RWPE2 (cell line): ENCODE measurements at places on chromosomes 12 and 14.

DNA sequence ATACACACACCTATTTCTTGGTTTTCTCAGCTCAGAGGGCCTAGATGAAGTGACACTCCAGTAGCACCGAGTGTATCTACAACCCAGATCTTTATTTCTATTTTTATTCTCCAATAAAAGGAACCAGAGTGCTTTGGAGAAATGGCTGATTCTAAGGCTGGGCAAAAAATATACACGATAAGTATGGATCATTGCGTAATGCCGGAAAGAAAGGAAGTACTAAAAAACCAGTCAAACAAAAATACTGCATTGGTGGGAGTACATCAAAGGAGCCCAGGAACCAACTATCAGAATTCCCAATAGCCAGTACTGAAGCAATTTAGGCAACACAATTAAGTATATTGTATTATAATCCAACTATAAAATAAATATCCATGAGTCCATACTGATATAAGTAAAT lies 400.9 kb upstream of the CCDC196 start:
- H3K4me3 ChIP-seq = no peak overlapping the region

- H3K27ac ChIP-seq = no peak overlapping the region
- H3K4me3 ChIP-seq = no peak overlapping the region
- no peak for DNase-seq
- no peaks in the 10 kb centered on the region for H3K36me3 ChIP-seq
- H3K4me1 ChIP-seq = peaks cover 3% of the 10 kb centered on the region
- H3K27me3 ChIP-seq = no peaks in the 10 kb centered on the region
Observed at GRCh38 chr14:58167057-58167456, 15.0 kb upstream of the ARMH4 start.

DNA sequence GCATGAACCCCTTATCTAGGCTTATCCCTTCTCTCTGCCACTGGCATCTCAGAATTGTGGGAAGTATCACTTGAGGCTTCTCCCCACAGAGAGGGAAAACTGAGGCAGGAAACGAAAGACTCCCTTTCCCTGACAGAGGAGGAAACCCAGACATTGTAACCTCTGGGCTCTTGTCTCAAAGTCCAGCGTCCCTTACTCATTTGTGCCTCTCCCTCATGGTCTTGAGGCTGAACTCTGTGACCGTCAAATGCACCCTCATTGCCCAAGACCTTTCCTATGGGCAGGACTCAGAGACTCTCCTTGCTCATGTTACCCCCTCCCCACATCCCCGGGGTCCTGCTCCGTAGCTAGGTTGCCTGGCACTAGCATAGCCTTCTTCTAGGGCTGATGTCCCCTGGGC lies 3.8 kb downstream of the CACNB3 start:
- DNase-seq = no peak
- no peak overlapping the region for H3K4me3 ChIP-seq
- H3K36me3 ChIP-seq = peaks cover 8% of the 10 kb centered on the region
- H3K27ac ChIP-seq = no peak overlapping the region

DNA sequence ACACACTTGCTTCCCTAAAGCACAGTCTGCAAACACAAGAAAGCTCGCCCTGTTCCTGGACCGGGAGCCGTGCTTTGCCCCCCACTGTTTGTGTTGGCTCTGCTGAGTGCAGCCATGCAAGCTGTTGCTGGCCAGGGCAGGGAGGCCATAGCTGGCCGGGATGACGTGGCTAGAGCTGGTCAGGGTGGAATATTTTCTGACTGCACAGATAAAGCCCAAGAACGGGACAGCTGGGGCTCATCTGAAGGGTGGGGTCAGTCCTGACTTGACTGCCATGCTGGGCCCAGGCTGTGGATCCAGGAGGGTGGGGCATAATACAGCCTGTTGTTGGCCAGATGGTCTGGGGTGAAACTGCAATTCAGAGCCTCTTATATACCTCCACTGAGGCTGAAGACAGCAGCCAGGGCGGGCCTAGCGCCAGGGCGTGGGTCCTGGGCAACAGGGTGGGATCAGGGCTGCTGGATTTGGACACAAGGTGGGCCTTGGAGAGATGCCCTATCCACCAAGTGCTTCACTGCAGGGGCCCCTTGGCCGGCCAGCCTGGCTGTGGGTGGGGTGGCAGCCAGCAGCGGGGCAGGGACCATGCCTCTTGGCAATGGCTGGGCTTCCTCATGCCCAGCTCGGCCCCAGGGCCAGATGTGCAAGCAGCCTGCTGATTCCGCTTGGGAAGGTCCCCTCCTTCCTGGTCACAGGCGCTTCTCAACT lies 14.8 kb downstream of the KMT5A start:
- no peaks in the 10 kb centered on the region for H3K4me1 ChIP-seq
- peaks cover 88% of the 10 kb centered on the region for H3K36me3 ChIP-seq
- H3K27ac ChIP-seq = no peak overlapping the region
- DNase-seq = no peak
- H3K27me3 ChIP-seq = no peaks in the 10 kb centered on the region

DNA sequence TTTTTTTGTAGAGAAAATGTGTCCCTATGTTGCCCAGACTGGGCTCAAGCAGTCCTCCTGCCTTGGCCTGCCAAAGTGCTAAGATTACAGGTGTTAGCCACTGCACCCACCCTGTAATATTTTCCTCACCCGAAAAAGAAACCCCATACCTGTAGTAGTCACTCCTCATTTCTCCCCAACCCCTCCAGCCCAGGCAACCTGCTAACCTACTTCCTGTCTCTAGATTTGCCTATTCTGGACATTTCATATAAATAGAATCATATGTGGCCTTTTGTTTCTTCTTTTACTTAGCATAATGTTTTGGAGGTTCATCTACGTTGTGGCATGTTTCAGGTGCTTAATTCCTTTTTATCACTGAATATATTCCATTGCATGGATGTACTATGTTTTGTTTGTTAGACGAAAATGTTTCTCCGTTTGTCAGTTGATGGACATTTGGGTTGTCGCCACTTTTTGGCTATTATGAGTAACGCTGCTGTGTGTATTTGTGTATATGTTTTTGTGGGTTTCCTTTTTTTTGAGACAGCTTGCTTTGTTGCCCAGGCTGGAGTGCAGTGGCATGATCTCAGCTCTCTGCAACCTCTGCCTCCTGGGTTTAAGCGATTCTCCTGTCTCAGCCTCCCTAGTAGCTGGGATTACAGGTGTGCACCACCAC lies 6.2 kb downstream of the ANKRD13A start:
- H3K27ac ChIP-seq = no peak overlapping the region
- H3K36me3 ChIP-seq = peaks cover 9% of the 10 kb centered on the region; the same call in 1 of the 2 replicates
- no peak for DNase-seq
- H3K27me3 ChIP-seq = no peaks in the 10 kb centered on the region
- H3K4me3 ChIP-seq = no peak overlapping the region

DNA sequence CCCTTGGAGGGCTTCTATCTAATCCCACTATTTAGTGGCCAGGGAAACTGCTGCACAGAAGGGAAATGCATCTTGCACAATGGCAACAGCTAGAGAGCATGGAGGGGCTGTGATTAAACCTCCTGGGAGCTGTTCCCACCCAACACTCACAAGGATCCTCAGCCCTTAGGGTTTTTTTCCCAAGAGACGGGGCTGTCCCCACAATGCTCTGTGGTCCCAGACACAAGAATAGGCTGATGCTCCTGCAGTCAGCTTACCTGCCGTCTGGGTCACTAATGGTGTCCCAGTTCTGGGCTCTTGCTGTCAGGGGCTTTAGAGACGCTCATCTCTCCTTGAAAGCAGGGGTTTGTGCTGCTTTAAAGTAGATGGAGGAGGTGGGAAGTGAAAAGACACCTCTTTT lies 4.6 kb downstream of the SERPINA1 start:
- H3K4me1 ChIP-seq = peaks cover 12% of the 10 kb centered on the region
- no peak overlapping the region for H3K27ac ChIP-seq
- no peak overlapping the region for H3K4me3 ChIP-seq
- no peaks in the 10 kb centered on the region for H3K27me3 ChIP-seq

- H3K36me3 ChIP-seq = no peaks in the 10 kb centered on the region
- H3K4me3 ChIP-seq = no peak overlapping the region
- no peak for DNase-seq
Observed at GRCh38 chr12:57626921-57627445, 6.0 kb downstream of the B4GALNT1 start.

DNA sequence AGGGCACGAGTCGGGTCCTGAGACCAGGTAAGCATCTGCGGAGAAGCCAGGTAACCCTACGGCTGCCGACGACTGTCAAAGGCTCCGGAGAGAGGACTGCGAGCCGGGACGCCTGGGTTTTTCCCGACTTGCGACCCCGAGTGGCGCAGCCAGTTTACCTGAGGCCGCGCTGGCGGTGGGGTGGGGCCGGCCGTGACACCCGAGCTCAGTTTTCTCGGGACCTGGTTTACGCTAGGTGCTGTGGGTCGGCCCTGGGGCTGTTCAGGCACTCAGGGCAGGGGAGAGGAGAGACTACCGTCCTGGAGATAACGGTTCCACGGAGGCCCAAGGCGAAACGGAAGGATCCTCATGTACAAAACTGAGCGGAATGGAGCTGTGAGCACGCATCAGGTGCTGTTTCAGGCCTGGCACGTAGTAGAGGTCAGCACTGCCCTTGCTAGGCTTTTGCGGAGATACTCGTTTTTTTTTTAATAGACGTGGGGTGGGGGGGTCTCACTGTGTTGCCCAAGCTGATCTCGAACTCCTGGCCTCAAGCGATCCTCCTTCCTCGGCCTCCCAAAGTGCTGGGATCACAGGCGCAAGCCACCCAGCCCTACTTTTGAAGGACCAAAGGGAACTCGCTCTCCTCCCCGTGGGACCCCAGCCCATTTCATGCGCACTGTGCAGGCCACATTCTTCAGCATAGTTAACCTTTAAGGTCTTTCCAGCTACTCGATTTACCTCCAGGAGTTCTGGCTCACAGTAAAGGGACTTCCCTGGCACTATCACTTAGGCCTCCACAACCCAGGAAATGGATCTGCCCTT lies 471 bp downstream of the MTRFR start:
- peak overlapping the region; percentile 56 for H3K4me3 ChIP-seq
- peak overlapping the region; percentile 44 for H3K27ac ChIP-seq
- peaks cover 22% of the 10 kb centered on the region for H3K4me1 ChIP-seq
- H3K36me3 ChIP-seq = peaks cover 36% of the 10 kb centered on the region

GRCh38 chr12:106646472-106646871 lies 63.7 kb downstream of the RFX4 start:
- no peak for DNase-seq
- H3K4me3 ChIP-seq = no peak overlapping the region
- no peaks in the 10 kb centered on the region for H3K36me3 ChIP-seq
- H3K27ac ChIP-seq = no peak overlapping the region

DNA sequence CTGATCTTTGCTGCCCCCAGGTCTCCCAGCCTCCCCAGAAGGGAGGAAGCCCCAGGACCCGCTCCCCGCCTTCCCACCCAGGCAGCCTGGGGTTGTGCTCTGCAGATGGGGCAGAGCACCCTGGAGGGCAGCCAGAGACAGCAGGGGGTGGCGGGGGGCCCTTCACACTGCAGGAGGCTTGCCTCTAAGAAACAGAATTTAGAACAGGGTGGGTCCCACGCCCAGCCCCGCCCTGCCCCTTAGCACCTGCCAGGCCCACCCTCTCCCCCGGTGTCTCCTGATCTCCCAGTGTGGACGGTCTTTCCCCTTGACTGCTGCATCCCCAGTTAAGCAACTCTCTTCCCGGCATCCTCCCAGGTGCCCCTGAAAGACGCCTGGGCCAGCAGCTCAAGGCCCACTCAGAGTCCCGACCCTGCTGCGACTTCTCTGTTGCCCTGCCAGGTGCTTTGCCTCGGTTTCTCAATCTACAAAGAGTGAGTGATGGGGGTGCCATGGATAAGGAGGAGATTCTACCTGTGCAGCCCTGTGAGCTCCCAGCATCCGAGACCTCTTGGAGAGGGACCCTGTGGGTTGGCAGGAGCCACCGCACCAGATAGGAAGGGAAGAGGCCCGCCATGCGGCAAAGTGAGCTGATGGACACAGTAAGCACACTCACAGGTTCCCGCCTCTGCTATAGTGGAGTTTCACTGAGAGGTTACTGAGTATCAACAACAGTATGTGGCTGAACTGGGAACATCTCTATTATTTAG lies 327.1 kb upstream of the FKBP4 start:
- H3K4me3 ChIP-seq = no peak overlapping the region
- no peak for DNase-seq
- H3K36me3 ChIP-seq = no peaks in the 10 kb centered on the region

- H3K4me1 ChIP-seq = no peaks in the 10 kb centered on the region
- no peaks in the 10 kb centered on the region for H3K36me3 ChIP-seq
- H3K4me3 ChIP-seq = no peak overlapping the region
- no peak overlapping the region for H3K27ac ChIP-seq
- no peak for DNase-seq
Observed at GRCh38 chr14:81127785-81128184, 93.0 kb downstream of the GTF2A1 start.

DNA sequence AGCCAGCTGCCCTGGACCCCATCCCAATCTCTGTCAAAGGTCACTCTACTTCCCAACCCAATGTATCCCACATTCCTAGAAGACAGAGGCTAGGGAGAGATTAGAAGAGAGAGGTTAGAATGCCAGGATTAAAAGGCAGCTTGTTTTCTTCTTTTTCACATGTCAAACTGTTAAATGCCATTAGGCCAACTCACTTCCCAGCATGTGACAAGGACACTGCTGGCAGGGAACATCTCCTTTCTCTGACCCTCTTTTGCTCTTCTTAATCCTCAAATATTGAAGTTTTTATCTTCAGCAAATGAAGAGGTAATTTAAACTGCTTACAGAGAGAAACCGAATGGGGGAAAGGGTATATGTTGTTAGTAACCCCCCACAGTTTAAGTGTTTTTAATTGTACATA lies 89.1 kb downstream of the BBS10 start:
- H3K4me1 ChIP-seq = peaks cover 20% of the 10 kb centered on the region
- peaks cover 10% of the 10 kb centered on the region; the same call in 1 of the 2 replicates for H3K36me3 ChIP-seq
- H3K27me3 ChIP-seq = no peaks in the 10 kb centered on the region
- H3K27ac ChIP-seq = peak overlapping the region; percentile 96
- H3K4me3 ChIP-seq = no peak overlapping the region

- DNase-seq = no peak
- peaks cover 26% of the 10 kb centered on the region for H3K4me1 ChIP-seq
- no peaks in the 10 kb centered on the region for H3K27me3 ChIP-seq
- H3K36me3 ChIP-seq = peaks cover 20% of the 10 kb centered on the region
- H3K4me3 ChIP-seq = no peak overlapping the region
- H3K27ac ChIP-seq = no peak overlapping the region
Observed at GRCh38 chr12:113302886-113303640, 31.8 kb downstream of the SLC8B1 start.

- H3K4me3 ChIP-seq = no peak overlapping the region
- no peak overlapping the region for H3K27ac ChIP-seq
- no peaks in the 10 kb centered on the region for H3K4me1 ChIP-seq
Observed at GRCh38 chr12:113940357-113941207, 25.5 kb downstream of the RBM19 start.

DNA sequence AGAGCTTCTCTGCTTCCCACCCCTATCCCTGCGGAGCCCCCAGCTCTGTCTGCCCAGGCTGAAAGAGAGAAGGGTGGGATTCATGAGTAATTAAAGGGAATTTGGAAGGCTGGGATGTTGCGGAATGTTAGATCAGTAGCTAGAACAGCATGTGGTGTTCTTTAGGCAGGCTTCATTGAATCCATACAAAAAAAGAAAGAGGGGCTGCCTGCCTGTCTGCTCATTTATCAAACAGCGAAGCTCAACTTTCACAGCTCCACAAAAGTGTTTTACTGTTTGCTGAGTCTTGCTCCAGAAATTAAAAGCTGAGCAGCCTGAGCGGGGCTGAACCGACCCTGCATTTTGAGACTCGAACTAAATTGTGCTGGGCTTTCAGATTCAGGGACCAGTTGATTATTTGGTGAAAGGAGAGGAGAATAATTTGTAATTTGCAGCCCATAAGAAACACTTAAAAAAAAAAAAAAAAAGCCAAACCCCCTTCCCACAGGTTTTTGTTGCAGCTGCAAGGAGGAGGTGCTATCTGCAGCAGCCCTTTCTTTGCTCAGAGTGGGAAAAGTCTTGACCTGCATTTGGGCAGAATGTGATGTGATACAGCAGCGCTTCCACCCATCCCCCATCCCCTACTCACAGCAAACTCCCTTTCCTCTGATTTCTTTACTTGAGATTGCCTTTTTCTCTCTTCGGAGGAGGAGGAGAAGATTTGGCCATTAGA lies 89.7 kb downstream of the RFX4 start:
- DNase-seq = no peak
- H3K36me3 ChIP-seq = no peaks in the 10 kb centered on the region
- H3K4me1 ChIP-seq = no peaks in the 10 kb centered on the region
- no peak overlapping the region for H3K27ac ChIP-seq
- no peak overlapping the region for H3K4me3 ChIP-seq
